Esophagus mucosa (tissue), 1 donor: ENCODE measurements at places on chromosomes 4 and X. TPM values are rescaled to one million over a fixed set of nuclear protein-coding genes. Genes with fewer than 3 reads are reported as not detected.

CT83 gene
- not detected for total RNA-seq

DNA sequence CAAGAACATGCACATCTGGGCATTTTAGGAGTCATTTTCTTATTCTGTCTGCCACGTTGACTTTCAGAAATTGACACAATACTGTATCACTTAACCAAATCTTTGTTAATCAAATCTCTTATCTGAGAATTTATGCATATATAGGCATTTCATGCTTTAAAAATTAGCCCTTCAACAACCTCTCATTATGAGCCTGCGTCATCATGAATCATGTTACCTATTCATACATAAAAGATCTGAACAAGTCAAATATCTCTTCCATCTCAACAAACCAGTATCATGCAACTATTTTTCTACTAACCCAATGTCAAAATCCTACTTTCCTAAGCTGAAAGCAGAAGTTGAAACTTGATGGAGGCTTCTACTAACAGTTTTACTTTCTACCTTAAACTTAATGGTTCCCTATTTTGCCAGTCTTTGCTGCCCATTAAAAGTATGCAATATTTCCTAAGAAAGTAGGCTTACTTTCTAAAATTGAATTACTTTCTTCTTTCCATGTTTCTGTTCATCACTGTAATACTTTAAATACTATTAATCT, 1.8 kb downstream of the ADAM29 start:
- no peak for ATAC-seq

FAM133A gene
- total RNA-seq: not detected

GRCh38 chrX:96407072-96407471, 277.6 kb upstream of the DIAPH2 start:
- ATAC-seq: peak; percentile 33

TSPAN6 gene
- total RNA-seq: 36.4 TPM

DNA sequence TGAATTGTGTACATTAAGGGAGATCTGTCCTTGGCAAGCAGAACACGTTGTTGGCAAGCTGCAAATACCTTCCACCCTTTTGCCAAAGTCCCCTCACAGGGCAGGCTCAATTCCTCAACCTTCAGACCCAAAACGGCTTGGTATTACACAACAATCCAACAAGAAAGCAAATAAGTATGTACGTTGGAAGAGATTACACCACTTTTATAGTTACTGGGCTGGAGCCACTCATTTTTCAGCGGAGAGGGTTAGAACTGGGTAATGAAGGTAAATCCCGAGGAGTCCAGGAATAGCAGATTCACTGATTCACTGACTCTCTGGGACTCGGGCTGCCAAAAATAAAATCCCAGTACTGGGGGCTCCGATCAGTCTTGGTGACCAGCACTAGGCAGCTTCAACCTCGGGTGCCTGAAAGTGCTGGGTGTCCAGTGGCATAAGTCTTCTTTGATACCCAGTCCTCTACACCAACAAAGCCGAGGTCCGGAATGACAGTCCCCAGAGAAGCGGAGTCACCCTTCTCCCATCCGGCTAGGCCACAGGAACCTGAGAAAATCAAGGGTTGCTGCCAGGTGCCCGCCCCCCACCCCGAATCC, 587 bp downstream of the TIMM8A start:
- peak; percentile 27 for ATAC-seq

DNA sequence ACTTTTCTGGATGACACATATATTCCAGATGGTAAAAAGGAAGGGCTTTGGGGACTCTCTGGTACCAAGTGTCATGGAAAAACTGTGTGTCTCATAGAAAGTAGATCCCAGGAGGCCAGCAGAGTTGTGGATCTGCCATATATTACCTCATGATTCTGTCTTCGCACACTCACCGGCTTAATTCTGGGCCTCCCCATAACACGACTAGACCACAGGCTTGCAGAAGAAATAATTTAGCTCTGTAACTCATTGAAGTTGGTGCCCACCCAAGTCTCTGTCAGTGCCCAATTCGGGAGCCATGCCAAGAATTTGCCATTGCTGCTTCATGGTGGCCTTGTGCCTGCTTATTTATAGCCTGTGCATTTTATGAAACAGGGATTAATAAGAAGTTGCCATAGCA, 104.5 kb downstream of the AR start:
- no peak for ATAC-seq

- no peak for ATAC-seq
Observed at GRCh38 chr4:71009086-71009485, 15.6 kb downstream of the DCK start.

DNA sequence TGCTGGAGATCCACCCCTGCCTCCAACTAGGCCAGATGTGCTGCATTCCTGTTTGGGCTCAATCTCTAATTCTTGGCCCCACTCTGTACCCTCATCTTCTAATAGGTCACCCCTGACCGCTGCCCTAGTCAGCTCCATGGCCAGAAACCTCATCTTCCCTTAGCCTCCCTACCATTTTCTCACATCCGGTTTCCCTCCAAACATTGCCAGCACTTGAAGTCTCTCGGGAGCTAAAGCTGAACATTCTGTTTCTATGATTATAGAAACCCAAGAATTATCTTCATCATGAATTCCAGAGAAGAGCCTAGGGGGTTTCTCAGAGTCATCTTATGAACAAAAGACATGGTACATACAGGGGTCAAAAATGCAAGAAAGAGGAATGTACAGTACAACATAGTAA, 179.7 kb downstream of the AMELX start:
- ATAC-seq: no peak

DNA sequence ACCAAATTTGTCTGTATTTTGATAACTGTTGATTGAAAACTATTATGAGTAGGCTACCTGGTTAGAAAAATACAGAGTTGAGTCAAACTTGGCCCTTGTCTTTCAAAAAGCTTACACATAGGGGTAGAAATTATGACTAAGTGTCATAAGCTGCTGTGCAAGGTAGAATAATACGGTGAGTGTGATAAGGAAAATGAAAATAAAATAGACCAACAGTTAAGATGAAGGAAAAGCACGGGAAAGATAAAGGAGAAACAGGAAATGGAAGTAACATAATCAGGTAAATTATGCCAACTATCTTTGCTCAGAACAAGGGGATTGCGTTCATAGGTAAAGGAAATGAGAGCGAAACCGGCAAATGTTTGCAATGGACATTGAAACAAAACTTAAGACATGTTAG, 302.5 kb downstream of the PCDH7 start:
- ATAC-seq: no peak

CHST7 gene
- total RNA-seq: 0.96 TPM

SPATA18 gene
- 11.9 TPM for total RNA-seq

DNA sequence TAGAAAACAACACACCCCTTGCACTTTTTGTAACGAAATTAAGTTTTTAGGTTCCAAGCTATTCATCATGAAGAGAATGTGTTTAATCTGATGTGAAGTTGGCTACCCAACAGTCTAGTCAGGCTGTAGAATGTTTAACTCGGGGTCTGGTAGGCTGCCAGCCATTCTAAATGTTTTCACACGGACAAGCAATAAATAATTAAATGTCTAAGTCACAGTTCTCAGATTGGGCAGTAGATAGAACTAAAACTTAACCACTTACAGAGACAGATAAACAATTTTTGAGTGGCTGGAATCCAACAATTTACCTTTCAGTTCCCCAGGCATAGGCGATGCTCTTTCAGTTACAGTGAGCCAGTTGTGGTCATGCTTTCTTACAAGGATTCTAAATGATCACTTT, 66.5 kb downstream of the CHIC2 start:
- no peak for ATAC-seq

- no peak for ATAC-seq
Observed at GRCh38 chr4:10589321-10589720, 95.2 kb downstream of the CLNK start.

- no peak for ATAC-seq
Observed at GRCh38 chrX:19627081-19627480, 111.8 kb upstream of the MAP3K15 start.

- ATAC-seq: no peak
Observed at GRCh38 chr4:5033281-5033841, 14.1 kb upstream of the CYTL1 start.

RAB33A gene
- 0.20 TPM for total RNA-seq

- no peak for ATAC-seq
Observed at GRCh38 chrX:96551322-96551872, 133.2 kb upstream of the DIAPH2 start.

DNA sequence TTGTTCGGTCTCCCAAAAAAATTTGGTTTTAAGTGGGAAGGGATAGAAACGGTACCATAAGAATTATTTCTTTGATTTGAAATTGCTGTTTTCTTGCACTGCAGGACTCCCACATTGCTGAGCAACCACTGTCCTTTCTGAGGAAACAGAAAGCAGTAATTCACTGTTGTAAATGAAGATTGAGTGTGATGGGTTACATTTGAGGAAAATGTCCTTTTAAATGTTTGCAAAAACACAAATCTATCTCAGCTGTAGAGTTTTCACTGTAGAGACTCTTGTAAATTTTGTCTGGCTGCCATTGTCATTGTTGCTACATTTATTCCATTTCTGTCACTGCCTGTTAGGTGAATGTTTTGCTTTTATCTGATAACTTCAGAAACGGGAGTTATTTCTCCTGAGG, 105.2 kb downstream of the FRAS1 start:
- ATAC-seq: no peak

CT45A5 gene
- total RNA-seq: not detected

- peak; percentile 83 for ATAC-seq
Observed at GRCh38 chr4:184348311-184349233, 125.8 kb downstream of the IRF2 start.

DNA sequence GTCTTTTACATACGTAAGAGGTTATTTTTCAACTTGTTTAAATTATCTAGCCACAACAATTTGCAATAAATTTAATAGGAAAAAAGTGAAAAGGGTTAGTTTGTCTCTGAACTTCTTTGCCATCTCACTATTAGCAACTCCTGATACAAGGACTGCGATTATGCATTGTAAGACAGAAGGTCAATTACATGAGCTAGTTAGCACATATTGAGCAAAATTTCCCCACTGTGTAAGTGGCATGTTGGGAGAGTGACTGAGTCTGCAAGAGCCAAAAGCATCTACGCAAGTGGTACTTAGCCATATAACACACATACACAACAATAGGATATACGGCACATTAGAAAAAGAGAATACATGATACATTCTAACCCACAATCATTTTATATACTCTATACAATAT, 927.2 kb downstream of the STPG2 start:
- ATAC-seq: no peak

- ATAC-seq: no peak
Observed at GRCh38 chr4:141814499-141814898, 178.1 kb downstream of the IL15 start.

GRCh38 chrX:108132876-108133275, 41.3 kb downstream of the ATG4A start:
- ATAC-seq: no peak

CCNG2 gene
- 70.4 TPM for total RNA-seq

DNA sequence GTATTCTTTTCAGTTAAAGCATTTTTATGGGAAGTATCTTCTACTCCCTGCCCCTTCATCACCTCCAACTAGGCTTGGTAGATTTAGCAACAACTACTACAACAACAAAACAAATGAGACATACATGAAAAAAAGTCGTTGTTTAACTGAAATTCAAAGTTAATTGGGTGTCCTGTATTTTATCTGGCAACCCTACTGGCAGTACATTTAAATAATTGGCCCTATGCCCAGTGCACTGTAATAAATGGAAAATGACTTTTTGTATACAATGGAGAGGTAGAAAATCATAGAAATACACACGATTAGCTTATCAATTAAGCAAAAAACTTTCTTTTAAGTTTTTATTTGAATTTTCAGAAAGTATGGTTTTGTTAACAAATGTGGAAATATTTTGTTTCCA, 21.4 kb upstream of the CLGN start:
- ATAC-seq: no peak
